ENCODE measurements at places on chromosomes 13 and 19.

DNA sequence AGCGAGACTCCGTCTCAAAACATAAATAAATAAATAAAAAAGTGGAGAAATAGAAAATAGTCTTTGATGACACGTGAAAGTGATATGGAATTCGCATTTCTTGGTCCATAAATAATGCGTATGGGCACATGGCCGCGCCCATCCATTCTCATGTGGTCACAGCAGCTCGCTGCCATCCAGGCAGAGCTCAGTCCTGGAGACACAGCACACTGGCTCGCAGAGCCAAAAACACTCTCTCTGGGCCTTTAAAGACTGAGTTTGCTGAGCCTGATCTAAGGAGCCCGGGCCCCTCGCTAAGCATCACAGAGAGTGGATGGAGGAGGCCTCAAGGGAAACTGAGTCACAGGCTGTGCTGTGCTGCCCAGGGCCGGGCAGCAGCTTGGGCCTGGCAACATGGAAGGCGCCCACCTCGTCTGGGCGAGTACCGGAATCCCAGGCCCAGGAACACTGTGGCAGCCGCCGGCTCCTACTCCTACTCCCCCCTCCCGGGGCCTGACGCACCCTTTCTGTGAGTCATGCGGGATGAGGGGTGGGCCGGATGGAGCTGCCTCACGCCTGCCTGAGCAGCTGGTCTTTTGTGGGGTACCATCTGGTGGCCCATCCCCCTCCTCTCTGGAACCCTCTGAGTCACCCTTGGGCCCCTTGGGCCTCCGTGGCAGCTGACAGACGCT lies 28.9 kb upstream of the CACTIN start:
- DNase-seq: no peak

- DNase-seq: peak; percentile 66
Observed at GRCh38 chr19:41351339-41352245, 2.1 kb downstream of the TGFB1 start.

DNA sequence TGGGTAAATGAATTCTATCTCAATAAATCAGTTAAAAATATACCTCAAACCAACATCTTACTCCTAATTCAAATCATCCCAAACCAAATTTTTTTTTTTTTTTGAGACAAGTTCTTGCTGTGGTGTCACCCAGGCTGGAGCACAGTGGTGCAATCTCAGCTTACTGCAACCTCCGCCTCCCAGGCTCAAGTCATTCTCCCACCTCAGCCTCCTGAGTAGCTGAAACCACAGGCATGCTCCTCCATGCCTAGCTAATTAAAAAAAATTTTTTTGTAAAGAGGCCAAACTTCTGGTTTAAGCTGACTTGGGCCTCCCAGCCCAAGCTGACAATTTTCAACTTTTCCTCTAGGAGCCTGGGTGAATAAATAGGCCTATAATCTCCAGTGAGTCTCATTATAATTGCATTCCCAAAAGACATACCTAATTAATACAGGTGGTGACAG lies 22.1 kb upstream of the OLFM2 start:
- DNase-seq: no peak

DNA sequence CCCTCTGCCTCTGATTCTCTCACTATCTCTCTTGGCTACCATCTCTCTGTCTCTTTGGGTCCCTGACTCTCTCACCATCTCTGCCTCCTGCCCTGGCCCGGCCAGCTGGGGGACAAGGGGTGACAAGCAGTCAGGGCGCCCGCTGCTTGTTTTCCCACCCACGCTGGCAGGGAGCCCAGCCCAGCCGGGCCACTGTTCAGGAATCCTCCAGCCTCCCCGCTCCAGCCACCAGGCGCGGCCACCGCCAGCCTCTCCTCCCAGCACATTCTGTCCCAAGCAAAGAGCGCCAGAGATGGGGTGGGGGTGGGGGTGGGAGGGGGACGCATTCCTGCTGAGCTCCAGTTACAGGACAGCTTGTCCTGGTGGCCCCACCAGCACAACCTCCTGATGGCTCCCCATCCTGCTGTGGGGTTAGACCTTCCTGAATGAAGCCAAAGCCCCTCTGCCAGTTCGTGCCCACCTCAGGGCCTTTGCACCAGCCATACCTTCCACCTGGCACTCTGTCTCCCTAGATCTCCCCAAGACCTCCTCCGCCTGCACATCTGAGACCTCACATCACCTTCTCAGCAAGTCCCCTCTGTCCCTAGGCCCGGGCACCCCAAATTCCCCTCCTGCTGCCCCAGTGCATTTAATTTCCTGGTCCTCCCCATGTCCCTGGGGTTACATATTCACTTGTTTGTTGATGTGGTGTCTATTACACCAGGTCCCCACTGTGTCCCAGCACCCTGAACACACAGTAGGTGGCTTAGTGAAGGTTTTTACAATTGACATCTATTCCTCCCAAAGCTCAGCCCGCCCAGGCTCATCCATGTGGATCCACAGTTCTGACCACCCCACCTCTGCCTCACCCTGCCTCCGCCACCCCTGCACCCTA lies 12.5 kb downstream of the ARRDC2 start:
- DNase-seq: no peak
